ENCODE measurements at places on chromosomes 5 and 9.

- no peak for DNase-seq
These were observed 34.6 kb downstream of the HSPA4 start for GRCh38 chr5:133086366-133086875.

DNA sequence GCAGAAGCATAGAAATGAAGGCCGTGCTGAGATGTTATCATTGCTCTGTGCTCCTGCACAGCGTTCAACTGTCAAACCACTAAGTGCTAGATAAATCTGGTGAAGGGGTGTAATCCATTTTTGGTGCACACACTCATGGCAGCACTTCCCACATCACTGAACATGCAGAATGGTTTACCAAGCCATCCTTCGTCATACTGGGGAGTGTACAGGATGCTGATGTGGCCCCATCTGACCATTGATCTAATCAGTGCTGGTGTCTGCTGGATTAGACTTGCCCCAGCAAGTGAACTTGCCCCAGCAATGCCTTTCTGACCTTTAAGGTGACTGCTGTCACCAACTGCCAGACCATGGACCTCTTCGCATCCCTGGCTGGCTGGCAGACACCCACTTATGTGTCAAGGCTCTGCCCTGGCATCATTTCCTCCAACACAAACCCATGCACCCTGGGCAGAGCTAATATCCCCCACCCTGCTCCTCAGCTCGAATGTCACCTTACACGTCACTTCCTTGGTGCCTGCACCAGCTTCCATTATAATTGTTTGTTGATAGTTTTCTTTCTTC is 4.2 kb upstream of the SEMA4D start:
- DNase-seq: no peak

DNA sequence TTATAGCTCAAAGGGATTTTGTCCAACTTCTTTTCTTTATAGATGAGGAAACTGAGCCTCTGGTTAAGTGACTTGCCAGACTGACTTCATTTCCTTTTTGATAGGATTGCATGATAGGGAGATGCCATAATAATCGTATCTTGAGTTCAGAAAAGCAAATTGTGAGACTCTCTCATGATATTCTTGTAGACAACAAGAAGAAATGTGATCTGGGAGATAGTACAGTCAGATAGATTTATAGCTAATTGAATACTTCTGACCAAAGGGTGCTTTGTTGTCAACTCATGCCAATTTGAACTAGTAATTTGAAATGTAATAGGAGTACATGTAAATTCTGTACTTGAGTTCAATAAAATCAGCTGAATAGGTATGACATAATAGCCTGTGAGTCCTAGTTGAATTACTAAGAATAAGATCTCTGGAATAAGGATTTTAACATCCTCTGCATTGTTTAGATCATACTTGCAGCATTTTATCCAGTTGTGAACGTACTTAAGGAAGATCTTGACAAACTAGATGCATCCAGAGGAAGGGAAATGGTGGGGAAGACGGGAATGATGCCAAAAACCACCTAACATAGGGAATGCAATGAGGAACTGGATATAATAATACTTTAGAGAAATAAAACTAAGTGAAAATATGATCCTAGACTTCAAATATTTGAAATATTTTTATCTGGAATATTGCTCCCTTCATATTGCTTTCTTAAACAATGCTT is 25.5 kb downstream of the CWC27 start:
- DNase-seq: no peak

DNA sequence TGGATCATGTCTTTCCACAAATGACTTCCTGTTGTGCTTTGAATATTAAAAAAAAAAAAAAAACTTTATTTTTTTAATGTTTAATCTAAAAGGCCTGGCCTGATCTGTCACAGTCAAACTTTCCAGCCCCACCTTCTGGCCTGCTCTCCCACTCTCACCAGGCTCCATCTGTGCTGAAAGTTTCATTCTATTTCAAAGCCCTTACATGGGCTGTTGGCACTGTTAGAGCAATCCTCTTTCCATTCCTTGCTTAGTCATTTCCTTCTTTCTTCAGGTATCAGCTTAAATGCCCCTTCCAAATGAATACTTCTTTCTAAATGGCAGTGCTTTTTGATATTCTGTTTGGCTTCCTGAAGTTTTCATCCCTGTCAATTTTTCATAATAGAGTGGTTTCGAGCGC is 1104.8 kb upstream of the C9orf72 start:
- DNase-seq: no peak

Measured in amniotic stem cell (primary cell).